ENCODE measurements at places on chromosomes 1 and 21. TPM values are rescaled to one million over a fixed set of nuclear protein-coding genes. Genes with fewer than 3 reads are reported as not detected.

Gene ITLN2
- total RNA-seq, result not detected

DNA sequence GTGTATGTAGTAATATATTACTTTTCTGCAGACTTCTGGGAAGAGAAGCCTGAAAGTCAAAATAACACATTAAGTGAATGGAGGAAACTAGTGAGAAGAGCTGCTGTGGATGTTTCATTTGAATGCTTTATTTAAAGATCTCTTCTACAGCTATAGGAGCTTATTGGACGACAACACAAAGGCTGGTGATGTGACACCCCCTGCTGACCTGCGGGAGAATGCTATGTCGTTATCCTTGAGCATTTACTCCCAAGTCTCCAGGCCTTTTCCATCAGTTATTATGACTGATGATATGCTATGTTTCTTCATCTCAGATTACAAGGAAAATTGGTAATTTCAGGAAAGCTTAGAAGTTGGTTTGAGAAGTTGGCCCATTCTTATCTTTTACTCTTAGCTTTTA is 22.3 kb upstream of the PLA2G4A start:
- no peak for DNase-seq

GRCh38 chr21:38878379-38879179 is 72.8 kb downstream of the ETS2 start:
- no peak for DNase-seq

DNA sequence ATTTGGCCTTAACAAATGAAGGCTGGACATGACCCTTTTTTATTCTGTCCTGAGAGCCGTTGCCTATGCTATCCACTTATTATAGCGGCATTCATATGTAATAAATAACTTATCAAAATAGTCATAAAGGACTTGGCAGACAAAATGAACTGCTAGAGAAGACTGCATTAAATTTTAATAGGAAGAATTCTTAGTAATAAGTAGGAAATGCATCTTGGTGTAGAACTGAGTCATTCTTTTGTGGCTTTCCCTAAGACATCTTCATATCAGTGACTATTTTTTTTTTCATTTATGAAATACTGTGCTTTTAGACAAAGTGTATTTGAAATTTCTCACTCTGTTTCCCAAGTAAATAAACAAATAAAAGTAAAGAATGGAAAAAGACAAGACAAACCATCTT is 45.6 kb downstream of the PBX1 start:
- DNase-seq, result no peak

GRCh38 chr1:39877231-39877778 is 6.0 kb downstream of the TRIT1 start:
- DNase-seq, result no peak

Gene AMY2B
- total RNA-seq, result 0.95 TPM

Gene ASCL5
- total RNA-seq, result 0.38 TPM

Gene KLF17
- total RNA-seq, result not detected
